ENCODE measurements at places on chromosomes 12 and 14.

- DNase-seq: no peak
Observed at GRCh38 chr12:110686294-110686903, 2.5 kb downstream of the HVCN1 start.

DNA sequence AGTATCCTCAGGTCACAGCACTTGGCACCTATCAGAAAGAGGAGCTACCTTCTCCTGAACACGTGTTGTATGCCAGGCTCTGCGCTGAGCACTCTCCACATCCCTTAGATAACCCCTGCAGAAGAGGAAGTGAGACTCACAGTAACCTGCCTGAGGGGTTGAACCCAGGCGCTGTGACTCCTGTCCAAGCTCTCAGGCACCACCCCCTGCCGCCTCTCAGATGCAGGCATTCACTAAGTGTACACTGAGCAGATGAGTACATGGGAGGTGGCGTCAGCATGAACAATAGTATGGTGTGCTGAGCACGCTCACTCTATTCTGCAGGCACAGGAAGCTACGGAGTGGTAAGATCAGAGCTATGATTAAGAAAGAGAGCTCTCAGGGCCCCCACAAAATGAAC, 21.0 kb upstream of the RIC8B start:
- no peak for DNase-seq

DNA sequence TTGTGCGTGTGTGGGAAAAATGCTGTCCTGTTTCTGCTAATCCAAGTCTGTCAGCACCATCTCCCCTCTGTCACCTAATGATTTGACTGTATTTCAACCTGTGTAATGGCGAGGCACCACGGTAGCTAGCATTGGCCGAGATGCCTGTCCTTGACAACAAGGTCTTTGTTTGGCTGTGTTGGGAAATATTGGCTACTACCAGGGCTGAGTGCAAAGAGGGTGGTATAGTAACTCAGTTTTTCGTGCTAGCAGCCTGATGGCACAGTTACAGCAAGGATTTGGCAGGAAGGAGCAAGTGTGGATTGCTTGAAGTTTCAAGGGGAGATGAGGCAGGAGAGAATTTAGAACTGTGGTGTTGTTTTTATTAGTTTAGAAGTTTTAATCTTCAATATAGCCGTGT, 440.3 kb upstream of the RGS6 start:
- no peak for DNase-seq

DNA sequence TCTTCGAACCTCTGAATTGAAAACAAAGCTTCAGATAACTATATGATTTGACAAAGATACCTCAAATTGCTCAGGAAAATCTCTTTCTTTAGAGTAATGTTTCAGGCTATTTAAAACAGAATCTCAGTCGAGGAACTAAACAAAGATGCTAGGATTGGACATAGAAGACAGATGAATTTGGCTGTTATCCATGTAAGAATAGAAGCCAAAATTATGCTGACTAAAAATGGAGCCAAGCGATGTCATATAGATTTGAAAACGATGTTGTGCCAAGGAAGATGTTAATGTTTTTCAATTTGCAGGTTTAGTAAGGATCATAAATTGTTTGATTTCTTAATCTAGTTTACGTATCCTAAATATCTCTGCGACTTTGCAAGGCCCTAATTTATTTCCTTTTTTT, 295.9 kb downstream of the FOXG1 start:
- DNase-seq: no peak

DNA sequence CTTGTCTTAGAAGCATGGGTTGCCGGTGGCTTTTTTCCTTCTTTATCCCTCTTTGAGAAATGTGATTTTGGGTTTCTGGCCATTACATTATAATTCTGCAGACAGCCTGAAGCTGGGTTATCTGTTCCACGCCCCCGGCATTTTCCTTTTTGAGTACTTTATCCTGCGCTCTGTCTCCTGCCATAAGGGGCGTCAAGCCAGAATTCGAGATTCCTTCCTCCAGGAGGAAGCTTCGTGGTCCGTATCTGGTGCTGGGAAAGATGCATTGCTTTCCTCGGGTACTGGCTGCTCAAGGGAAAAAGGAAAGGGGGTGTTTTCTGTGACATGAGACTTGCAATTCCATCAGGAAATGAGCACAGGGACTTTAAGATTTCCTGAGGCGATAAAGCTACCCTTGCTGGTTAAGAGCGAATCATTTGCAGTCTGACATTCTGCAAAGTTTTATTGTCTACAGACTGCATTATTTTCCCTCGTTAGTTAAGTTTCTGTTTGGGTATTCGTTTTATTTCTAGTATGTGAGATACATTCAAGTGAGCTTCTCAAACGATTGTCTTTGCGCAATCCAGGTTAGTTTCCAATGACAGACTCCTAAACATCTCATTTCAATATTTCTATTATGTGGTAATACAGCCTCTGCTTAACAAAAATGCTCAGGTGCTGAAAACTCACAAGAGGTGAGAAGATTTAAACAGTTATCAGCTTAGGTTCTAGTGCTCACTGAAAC, 694 bp downstream of the AKAP5 start:
- DNase-seq: no peak

GRCh38 chr14:99838639-99839134, 45.5 kb downstream of the EML1 start:
- DNase-seq: no peak

GRCh38 chr12:103838254-103838914, 2.6 kb downstream of the NT5DC3 start:
- no peak for DNase-seq

- no peak for DNase-seq
Observed at GRCh38 chr12:116325336-116325664, 47.8 kb upstream of the MED13L start.

DNA sequence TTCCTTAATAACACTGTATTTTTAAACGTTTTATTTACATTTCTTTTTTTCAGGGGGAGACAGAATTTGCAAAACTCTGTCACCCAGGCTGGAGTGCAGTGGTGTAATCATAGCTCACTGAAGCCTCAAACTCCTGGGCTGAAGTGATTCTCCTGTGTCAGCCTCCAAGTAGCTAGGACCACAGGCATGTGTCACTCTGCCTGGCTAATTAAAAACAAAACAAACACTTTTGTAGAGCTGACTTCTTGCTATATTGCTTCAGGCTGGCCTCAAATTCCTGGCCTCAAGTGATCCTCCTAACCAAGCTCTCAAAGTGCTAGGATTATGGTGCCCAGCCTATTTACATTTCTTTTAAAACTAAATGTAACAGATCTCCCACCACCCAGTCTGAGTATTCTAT, 12.7 kb downstream of the CPSF6 start:
- DNase-seq: no peak

GRCh38 chr14:24845851-24846250, 204.1 kb downstream of the STXBP6 start:
- no peak for DNase-seq

DNA sequence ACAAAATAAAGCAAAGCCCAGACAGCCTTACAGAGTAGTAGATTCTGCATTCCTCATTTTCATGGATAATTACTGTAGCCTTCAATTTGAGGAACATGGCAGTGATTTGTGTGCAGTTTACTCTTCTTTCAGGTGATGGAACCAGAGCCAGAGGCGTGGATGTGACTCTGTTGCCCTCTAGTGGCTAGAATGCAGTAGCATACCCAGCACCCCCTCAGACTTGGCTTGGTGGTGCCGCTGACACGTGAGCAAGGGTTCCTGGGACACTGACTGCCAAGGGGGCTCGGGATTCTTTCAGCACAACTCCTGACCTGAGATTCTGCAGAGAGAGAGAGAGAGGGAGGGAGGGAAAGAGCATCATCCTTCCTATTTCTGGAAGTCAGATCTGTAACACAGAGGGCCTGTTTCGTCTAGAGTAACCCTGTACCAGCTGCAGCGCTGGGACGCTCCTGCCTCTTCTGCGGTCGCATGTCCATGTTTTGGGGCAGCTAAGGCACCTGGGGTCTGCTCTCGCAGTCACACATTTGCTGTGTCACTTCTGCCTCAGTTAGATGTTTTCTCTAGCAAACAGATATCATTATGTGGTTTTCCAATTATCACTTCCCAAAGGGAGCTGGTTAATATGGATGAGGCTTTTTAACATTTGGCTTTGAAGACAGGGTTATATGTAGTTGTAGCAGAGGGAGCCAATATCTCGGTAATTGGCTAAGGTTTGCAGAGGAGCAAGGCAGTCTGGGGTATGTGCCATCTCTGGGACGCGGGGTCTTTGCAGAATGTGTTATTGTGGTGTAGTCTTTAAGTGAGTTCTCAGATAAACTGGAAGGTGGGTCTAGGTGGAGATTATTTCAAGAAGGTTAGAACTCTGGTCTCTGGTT, 428.1 kb downstream of the NRXN3 start:
- peak; percentile 13 for DNase-seq
